ENCODE measurements at places on chromosomes 1 and 21. TPM values are rescaled to one million over a fixed set of nuclear protein-coding genes. Genes with fewer than 3 reads are reported as not detected.

- DNase-seq, result no peak
Observed at GRCh38 chr1:116842654-116843053, 67.1 kb upstream of the PTGFRN start.

DNA sequence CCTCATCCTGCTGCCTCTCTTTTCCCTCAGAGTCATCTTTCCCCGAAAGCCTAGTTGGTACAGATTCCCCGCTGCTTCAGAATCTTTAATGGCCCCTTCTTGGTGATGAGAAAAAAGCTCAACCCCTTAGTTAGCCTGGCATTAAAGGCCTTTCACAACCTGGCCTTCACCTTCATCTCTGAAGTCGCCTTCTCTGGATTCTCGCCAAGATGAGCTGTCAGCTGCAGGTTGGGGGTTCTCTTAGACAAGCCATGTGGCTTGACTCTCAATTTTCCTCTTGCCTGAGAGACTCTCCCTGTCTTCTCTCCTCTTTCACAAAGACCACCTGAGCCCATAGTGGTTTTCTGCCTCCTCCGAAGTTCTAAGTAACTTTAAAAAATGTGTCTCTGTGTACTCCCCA is 15.5 kb upstream of the DISC1 start:
- DNase-seq, result no peak

Gene FCRL4
- total RNA-seq, result not detected

Gene C1QC
- not detected for total RNA-seq

Gene TCHH
- total RNA-seq, result 0.05 TPM

Gene MTX1
- total RNA-seq, result 52.6 TPM

GRCh38 chr1:64046243-64046642 is 157.2 kb upstream of the UBE2U start:
- no peak for DNase-seq

DNA sequence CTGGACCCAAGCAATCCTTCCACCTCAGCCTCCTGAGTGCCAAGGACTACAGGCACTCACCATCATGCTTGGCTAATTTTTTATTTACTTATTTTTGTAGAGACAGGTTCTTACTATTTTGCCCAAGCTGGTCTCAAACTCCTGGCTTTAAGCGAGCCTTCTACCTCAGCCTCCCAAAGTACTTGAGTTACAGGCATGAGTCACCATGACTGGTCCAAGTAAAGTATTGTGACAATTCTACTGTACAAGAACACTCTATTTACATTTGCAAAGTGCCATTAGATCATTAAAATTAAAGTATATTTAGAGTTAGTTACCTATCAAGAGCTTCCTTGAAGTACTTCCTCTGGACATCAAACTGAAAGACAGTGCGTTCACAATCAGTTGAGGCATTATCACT is 44.8 kb downstream of the NRDC start:
- DNase-seq, result no peak

- no peak for DNase-seq
Observed at GRCh38 chr1:46175243-46175642, 356 bp downstream of the TSPAN1 start.

Gene CHIT1
- total RNA-seq, result not detected

GRCh38 chr1:32878637-32879041 is 7.7 kb upstream of the HPCA start:
- no peak for DNase-seq

DNA sequence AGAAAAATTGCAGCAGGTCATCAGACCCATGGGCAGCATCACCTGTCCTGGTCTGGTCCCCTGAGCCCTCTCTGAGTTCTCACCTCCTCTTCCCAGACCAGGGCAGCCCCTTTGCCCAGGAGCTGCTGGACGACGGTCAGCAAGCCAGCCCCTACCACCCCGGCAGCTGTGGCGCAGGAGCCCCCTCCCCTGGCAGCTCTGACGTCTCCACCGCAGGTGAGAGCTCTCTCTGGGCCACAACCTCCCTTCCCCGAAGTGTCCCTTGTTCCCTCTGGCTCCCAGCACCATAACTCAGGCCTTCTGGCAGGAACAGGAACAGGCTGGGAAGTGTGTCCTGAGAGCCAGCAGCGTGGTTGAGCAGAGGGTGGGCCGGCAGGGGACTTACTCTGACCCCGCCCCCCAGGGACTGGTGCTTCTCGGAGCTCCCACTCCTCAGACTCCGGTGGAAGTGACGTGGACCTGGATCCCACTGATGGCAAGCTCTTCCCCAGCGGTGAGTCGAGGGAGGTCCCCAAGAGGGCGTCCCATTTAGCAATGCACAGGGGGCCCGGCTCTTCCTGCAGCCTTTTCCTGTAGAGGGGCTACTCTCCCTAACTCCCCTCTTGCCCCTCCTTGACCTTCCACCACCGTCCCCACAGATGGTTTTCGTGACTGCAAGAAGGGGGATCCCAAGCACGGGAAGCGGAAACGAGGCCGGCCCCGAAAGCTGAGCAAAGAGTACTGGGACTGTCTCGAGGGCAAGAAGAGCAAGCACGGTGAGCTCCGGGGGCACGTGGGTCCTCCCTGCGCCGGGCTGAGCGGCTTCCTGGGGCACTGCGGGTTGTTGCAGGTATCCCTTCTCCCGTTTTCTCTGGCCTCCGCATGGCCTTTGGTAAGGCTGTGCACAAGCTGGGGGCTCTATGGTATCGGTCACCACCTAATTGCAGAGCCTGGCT is 2.4 kb downstream of the ELF3 start:
- no peak for DNase-seq

Gene C1orf56
- total RNA-seq, result 4.1 TPM

DNA sequence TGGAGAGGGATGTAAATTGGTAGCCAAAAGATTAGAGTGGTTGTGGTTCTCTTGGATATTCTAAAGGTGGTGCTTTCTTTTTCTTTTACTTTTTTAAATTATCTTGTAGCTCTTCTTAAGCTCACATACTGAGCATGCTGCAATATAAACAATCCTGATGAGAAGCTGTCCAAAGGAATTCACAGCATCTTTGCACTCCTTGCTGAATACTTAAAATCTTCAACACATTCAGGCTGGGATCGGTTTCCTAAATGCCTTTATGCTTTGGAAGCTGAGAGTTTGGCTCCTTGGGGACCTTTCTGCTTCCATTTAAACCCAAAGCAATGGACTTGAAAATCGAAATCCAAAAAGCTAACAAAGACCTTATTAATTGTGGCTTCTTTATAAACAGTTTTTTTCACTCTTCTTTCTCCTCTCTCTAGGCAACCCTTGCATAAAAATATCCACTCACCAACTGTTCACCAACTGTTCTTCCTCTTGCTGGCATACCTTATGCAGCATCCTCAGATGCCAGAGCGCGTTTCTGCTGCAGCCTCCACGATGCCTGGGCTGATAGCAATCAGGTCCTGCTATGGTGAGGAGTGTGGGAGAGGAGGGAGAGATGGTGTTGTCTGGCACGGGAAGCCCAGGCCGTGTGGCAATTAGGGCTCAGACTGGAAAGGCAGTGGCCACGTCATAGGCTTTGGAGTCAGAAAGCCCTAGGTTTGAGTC is 535.8 kb upstream of the DAB1 start:
- DNase-seq, result no peak

- DNase-seq, result no peak
Observed at GRCh38 chr1:69833536-69833935, 265.8 kb downstream of the LRRC7 start.

Measured in HFFc6 (cell line).